ENCODE measurements at places on chromosomes 7 and 10.

- DNase-seq: no peak
Measured at GRCh38 chr7:26309089-26309488, 17.4 kb downstream of the SNX10 start.

DNA sequence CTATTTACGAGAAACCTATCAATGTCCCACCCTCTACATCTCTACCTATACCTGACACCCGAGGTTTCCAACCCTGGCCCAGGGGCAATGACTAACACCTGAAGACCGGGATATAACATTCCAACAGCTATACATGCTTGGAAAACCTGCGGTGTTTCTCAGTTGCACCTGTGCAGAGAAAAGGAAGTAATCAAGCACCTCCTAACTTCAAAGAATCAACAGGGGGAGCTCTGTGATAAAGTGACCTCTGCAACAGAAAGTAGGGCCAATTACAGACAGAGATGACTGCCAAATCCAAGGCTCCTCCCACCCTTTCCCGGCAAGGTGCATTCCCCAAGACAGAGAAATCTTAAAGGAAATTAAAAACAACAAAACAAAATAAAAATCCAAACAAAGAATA is 41.3 kb downstream of the CCDC6 start:
- no peak for DNase-seq

- no peak for DNase-seq
Measured at GRCh38 chr7:36490419-36490830, 100.8 kb downstream of the ANLN start.

DNA sequence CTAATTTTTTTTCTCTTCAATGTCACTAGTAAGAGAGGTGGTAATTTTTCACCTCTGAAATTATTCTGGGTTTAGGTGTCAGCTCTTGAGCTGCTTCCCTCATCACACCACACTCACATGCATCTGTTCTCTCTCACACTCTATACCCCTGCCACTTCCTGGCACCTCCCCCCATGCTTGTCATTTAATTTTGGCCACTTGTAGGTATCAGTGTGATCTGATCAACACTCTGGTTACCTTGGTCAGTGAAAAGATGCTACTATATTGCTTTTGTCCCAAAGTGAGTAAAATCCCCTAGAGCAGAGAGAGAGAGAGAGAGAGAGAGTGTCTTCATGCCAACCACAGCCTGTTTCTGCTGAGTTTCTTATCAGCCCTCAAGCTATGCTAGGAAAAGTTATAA is 42.5 kb downstream of the STK17A start:
- no peak for DNase-seq

DNA sequence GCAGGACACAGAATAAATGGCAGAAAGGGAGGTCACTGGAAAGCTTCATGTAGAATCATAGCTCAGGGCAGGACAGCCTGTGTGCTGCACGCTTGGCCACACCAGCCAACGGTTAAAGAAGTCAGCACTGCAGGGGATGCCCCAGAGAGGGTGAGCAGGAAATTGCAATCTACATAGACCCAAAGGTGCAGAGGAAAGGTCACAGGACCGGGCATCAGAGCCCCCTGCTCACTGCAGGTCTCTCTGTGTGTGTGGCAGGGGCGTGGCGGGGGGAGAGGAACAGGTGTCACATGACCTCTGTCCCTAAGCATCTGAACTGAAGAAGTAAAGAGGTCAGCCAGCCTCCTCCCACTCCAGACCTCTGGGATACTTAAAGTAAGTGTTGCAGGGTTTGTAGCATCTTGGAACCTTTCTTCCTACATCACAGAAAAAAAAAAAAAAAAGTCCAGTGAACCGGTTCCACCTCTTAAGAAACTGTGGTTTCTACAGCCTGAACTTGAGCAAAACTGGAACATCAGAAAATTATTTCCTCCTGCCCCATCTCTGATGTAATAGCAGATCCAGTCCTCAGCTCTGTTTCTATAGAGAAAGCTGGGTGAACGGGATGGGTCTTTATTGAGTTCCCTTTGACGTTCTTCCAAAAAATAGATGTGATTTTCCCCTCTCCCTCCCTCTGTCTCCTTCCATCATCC is 64.3 kb downstream of the RGS10 start:
- DNase-seq: no peak

DNA sequence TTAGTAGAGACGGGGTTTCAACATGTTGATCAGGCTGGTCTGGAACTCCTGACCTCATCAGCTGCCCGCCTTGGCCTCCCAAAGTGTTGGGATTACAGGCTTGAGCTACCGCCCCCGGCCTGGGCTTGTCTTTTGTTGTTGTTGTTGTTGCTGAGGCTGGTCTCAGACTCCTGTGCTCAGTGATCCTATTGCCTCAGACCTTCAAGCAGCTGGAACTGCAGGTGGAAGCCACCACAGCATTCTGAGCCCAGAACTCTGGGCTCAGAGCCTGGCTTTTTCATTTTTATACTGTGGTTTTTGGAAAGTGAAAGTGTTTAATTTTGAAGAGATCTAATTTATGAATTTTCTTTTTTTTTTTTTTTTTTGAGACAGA is 16.2 kb upstream of the DNAJB6 start:
- DNase-seq: no peak

DNA sequence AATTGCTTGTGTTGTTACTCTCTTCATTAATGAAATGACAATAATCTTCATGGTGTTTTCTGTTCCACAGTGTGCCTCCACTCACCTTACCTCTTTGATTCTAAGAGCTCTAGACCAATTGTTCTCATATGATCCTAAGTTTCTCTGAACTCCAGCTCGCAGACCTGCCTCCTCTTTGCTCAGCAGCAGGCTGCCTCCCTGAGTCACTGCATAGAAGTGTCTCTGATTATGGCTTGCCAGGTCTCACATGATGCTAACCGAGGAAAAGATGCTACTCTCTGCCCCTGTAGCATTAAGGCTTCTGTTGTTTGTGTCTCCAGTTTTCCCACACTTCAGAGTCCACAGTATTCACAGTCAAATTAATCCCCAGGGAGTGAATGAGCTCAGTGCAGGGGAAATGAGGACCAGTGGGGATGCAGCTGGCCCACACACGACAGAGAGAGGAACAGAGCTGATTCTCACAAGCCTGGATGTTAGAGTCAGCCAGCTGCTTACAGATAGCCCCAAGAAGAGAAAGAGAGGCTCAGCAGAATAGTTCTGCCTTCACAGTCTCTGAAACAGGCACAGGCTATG is 145.9 kb upstream of the EGR2 start:
- DNase-seq: no peak

All from GM04503 (cell line).